NT2/D1 (cell line): ENCODE measurements at places on chromosomes 16 and 17.
A peak's percentile ranks its signal among the peaks of the same experiment; 100 is the strongest.

GRCh38 chr17:71922439-71922838 lies 198.4 kb upstream of the SOX9 start:
- peak; percentile 15 for DNase-seq

DNA sequence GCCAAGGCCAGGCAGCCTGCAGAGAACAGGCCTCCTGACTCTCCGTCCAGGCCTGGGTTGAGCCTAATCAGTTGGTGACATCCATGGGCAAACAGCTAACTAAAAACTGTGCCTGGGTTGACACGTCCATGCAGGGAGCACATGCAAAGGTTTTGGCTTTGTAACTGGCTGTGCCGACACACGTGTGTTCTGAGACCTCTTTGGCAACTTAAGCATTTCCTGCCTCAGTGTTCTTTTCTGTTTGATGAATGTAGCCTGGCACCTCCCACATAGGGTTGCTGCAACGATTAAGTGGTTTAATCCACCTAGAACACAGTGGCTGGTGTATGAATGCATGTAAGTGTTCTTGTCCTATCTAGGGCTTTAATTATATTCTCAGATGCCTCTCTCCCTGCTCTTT lies 3.2 kb downstream of the BCO1 start:
- no peak for DNase-seq

GRCh38 chr16:77169650-77170236 lies 21.2 kb upstream of the MON1B start:
- peak; percentile 67 for DNase-seq

DNA sequence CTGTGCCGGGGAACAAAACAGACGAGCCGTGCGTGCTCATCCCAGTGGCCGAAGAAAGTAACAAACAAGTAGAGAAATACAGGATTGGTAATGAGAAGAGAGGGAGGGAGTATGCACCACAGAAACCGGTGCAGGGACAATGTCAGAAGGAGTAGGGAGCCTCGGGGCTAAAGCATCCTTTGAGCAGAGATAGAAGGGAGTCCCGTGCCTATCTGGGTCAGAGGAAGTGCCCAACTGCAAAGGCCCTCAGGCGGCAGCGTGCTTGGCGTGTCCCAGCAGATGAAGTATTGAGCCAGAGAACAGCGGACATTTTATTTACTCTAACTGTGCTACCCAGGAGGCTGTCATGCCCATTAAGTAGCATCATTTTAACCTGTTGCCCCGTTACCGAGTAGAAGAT lies 114.9 kb upstream of the CACNG5 start:
- DNase-seq, result no peak

DNA sequence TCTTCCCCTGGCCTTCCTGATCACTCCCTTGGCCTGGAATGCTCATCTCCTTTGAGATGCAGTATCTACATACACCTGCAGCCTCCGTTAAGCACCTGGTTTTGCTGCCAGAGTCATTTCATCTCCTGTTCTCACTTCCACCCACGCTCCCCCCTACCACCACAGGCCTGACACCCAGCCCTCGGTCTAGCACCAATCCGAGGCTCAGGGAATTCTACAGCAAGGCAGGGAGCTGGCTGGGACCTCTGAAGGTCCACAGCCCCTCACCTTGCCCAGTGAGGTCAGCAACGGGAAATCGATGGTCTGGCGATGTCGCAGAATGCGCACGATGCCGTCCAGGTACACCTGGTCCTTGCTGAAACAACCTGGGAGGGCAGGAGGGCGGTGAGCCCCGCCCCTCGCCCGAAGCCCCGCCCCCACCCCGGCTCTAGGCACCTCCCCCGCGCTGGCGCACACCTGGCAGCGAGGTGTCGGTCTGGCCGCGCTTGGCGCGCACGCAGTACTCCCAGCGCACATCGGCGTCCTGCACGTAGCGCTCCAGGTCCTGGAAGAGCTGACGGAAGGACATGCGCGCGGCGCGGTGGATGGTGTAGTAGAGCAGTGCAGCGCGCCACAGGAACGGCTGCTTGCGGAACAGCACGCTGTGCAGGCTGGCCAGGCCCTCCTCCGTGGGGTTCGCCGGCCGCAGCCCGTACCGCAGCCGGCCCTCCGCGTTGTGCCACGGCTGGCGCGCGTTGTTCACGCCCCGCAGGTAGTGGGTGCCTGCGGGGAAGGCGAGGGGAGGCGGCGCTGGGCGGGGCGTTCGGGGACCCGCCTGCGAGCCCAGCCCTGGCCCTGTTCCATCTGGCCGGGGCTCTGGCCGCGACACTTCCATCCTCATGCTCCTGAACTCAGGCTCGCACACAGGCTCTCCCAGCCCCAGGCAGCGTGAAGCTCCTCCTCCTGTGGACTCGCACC lies 5.7 kb downstream of the MATCAP1 start:
- peak; percentile 57 for DNase-seq
